Vein endothelial cell (primary cell): ENCODE measurements at places on chromosomes 7 and 10. TPM values are rescaled to one million over a fixed set of nuclear protein-coding genes. Genes with fewer than 3 reads are reported as not detected.

AOAH gene
- 0.10 and 0.65 TPM in 2 replicates for total RNA-seq

CTTNBP2 gene
- not detected in 2 replicates for total RNA-seq

ZNF804B gene
- not detected in 2 replicates for total RNA-seq

MEOX2 gene
- total RNA-seq = 18.6 and 35.8 TPM in 2 replicates

HNRNPH3 gene
- 7.8 and 15.4 TPM in 2 replicates for total RNA-seq

STRA8 gene
- total RNA-seq = not detected in 2 replicates

EGR2 gene
- 0.10 and 0.33 TPM in 2 replicates for total RNA-seq

ABCB4 gene
- not detected in 2 replicates for total RNA-seq
